Lung (tissue), 17 donors: ENCODE measurements at places on chromosomes 1 and 21. TPM values are rescaled to one million over a fixed set of nuclear protein-coding genes. Genes with fewer than 3 reads are reported as not detected.

The SELL gene
- total RNA-seq, result 15.1 TPM

The PTGER3 gene
- 1.7 TPM for total RNA-seq

The G0S2 gene
- total RNA-seq, result 53.4 TPM

The CLCA2 gene
- 0.17 TPM for total RNA-seq

The TNFRSF14 gene
- total RNA-seq, result 127 TPM

The KANK4 gene
- total RNA-seq, result 11.4 TPM

The FCGR3A gene
- total RNA-seq, result 110 TPM

The FCGR2B gene
- 12.3 TPM for total RNA-seq

The KCNA3 gene
- 5.4 TPM for total RNA-seq

The B4GALT2 gene
- total RNA-seq, result 13.6 TPM
